ENCODE measurements at places on chromosomes 12 and 14. TPM values are rescaled to one million over a fixed set of nuclear protein-coding genes. Genes with fewer than 3 reads are reported as not detected.

- H3K4me1 ChIP-seq, result no peaks in the 10 kb centered on the region
- H3K27me3 ChIP-seq, result no peaks in the 10 kb centered on the region
- no peak overlapping the region for H3K27ac ChIP-seq
- H3K4me3 ChIP-seq, result no peak overlapping the region
- H3K36me3 ChIP-seq, result no peaks in the 10 kb centered on the region
Measured at GRCh38 chr14:85479771-85480170, 50.2 kb upstream of the FLRT2 start.

DNA sequence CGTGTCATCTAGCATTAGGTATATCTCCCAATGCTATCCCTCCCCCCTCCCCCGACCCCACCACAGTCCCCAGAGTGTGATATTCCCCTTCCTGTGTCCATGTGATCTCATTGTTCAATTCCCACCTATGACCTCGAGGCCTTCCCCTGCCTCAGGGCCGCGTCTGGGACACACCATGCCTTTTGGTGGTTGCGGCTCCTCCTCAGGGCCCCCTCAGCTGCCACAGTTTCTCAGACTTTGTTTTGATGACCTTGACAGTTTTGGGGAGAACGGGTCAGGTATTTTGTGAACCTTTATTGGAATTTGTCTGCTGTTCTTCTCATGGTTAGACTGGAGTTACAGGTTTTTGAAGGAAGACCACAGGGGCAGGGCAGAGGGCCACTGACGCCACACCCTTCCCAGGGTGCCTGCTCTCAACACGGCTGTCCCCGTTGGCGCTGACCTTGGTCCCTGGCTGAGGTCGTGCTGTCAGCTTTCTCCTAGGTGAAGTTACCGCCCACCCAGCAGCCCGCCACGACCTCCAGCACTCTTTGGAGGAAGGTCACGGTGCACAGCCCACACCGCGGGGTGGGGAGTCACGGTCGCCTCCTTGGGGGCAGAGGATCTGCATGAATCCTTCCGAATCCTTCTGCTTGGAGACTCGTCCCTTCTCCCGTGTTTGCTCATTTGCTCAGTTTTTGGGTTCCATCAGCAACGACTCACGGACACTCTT is 130.5 kb downstream of the KIF26A start:
- H3K4me3 ChIP-seq, result no peak overlapping the region
- H3K36me3 ChIP-seq, result no peaks in the 10 kb centered on the region
- H3K27me3 ChIP-seq, result no peaks in the 10 kb centered on the region
- no peak overlapping the region for H3K27ac ChIP-seq
- no peaks in the 10 kb centered on the region for H3K4me1 ChIP-seq

DNA sequence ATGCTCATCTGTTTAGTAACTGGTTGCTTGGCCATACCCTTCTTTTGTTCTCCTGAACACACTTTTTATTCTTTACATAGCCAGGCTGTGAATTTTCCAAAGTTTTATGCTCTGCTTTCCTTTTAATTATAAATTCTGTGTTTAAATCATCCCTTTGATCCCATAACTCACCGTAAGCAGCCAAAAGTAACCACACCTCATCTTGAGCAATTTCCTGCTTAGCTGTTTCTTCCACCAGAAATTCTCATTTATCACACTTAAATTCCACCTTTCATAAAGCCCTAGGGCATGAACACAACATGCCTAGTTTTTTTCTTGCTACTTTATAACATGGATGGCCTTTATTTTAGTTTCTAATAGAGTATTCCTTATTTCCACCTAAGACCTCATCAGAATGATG is 510.7 kb downstream of the C12orf50 start:
- H3K27me3 ChIP-seq, result no peaks in the 10 kb centered on the region
- DNase-seq, result no peak
- no peak overlapping the region for H3K27ac ChIP-seq
- H3K4me3 ChIP-seq, result no peak overlapping the region

DNA sequence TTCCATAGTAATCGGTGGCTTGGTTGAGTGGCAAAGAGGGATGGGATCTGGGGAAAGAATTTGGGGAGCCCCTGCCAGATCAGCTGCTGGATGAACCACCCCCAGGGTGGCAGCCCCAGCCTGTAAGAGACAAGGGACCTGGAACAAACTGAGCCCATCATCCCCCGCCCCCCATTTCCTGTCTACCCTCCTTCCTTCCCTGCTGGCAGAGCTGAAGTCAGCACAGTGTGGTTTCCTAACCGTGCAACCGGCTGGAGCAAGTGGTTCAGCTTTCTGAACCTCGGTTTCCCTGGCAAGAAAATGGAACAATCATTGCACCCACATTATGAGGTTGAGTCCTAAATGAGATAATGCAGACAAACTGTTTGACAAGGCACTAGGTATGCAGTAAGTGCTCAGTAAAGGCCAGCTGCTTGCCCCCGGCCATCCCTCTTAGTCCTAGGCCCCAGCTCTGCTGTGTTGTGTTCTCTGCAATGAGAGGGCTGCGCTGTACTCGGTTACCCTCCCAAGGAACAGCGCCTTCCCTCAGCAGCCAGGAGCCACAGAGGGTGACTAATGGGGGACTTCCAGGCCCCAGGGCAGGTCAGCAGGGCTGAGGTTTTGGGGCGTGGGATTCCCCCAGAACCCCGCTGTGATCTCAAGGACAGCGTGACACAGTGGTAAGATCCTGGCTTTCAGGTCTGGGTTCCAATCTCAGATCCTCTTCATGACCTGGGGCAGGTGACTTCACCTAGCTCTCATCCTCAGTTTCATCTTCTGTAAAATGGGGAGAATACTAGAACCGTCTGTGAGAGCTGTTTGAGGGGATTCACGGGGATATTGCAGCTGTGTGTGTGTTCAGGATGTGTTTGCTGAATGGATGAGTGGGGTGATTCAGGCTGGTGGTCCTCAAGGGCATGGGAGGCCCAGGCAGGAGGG is 16.5 kb downstream of the SELPLG start:
- no peak overlapping the region for H3K27ac ChIP-seq
- no peaks in the 10 kb centered on the region for H3K36me3 ChIP-seq
- DNase-seq, result no peak
- H3K27me3 ChIP-seq, result no peaks in the 10 kb centered on the region

DNA sequence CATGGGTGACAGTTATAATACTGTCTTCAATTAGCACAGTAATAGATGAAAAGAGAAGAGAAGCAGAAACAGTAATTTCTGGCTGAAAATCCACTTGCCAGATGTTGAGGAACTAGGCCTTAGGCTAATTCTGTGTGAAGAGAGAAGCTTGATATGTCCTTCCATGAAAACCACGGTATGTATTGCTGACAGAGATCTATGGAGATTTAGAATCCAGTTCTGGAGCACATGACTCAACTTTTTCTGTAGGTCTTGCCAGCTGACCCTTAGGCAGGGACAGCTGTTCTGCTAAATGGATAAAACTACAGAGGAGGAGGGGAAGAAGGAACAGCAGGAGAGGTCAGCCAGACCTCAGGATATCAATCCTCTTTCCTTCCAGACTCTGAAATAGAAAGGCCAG is 211.5 kb downstream of the PRKD1 start:
- H3K27me3 ChIP-seq, result no peaks in the 10 kb centered on the region
- no peaks in the 10 kb centered on the region for H3K36me3 ChIP-seq
- DNase-seq, result no peak

DNA sequence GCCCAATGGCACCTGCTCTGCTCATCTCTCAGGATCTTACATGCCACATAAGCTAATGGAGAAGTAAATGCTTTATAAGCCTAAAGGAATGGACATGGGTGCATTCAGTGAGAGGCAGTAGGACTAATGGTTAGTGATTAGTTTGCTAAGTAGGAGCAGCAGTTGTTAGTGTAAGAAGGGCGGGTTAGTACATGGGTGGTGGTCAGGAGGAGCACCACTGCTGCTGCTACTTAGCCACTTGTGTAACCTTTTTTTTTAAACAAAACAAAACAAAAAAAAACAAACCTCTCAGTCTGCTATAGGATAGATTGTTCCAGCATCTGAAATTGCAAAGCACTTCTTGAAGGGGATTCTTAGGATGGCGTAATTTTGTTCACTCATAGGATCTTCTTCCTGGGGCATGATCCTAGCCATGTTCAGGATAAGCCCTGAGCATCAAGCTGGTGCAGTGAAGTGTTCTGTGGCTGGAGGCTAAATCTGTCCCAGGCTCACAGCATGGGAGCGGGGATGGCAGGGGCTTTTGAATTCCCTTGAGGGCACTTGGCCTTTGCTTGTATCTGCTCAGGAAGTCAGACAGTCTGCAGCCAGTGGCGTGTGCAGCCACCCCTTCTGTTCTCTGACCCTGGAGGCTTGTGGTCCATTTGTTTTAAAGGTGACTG is 63.6 kb downstream of the CHST11 start:
- no peaks in the 10 kb centered on the region for H3K36me3 ChIP-seq
- DNase-seq, result no peak
- H3K27me3 ChIP-seq, result no peaks in the 10 kb centered on the region
- H3K4me1 ChIP-seq, result no peaks in the 10 kb centered on the region
- no peak overlapping the region for H3K27ac ChIP-seq
- no peak overlapping the region for H3K4me3 ChIP-seq

GRCh38 chr14:84708865-84709264 is 821.1 kb upstream of the FLRT2 start:
- no peak overlapping the region for H3K27ac ChIP-seq
- no peak overlapping the region for H3K4me3 ChIP-seq
- H3K27me3 ChIP-seq, result no peaks in the 10 kb centered on the region
- no peak for DNase-seq

The KRT3 gene
- not detected for total RNA-seq

The KRT73 gene
- not detected for total RNA-seq

The GPD1 gene
- 59.6 TPM for total RNA-seq

The MDGA2 gene
- total RNA-seq, result 0.33 TPM

The RAB21 gene
- 18.3 TPM for total RNA-seq

All from sigmoid colon (tissue), 7 donors.